NCI-H2081 treated with DMSO at 0.1 percent for 48 hours (cell line): ENCODE measurements at places on chromosomes 1 and 21.

DNA sequence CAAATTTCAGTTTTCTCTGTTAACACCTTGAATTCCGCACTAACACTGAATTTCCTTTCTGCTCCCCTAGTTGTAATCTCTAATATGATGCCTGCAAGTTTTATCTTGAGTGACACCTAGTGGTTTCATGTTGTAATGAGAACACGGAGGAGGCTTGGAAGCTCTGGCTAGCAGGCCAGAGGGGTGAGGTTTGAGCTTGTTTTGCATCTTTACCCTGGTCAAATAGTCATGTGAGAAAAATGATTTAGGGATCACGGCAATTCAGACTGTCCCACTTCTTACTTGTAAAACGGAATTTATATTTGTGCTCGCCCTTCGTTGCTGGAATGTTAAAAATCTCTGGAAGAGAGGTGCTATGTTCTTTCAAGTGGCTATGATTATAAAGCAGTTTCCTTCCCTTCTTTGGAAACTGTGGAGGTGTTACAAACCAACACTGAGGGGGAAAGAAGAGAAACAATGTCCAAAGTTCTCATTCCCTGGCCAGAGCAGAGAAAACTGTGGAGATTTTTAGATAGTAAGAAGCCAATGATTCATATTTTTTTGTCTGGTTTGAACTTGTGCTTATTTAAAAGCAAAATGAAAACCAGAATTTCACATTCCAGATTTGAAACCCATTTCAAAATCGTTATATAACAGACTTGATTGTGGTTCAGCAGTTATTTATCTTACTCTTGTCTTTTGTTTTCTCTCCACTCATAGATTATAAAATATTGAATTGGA, 5.3 kb upstream of the MROH9 start:
- DNase-seq: peak; percentile 25

GRCh38 chr1:193514397-193514796, 328.0 kb upstream of the B3GALT2 start:
- no peak for DNase-seq

GRCh38 chr1:36135796-36136195, 10.8 kb upstream of the COL8A2 start:
- no peak for DNase-seq

DNA sequence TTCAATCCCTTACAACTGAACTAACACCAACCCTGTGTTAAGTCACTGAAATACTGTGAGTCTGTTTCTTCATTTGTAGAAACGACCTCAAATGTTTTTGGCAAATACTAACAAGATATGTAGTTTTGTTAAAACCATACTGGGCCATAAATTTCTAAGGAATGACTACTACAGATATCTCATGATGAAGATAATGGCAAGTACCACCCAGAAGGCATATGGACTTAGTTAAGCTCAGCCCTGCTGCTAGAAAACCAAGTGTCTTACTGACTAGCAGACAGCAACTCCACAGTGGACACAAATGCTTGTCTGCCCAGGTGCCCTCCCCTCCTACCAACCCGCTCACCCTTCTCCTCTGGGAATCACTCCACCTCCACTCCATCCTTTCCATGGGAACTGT, 44.5 kb upstream of the BMP8B start:
- no peak for DNase-seq

DNA sequence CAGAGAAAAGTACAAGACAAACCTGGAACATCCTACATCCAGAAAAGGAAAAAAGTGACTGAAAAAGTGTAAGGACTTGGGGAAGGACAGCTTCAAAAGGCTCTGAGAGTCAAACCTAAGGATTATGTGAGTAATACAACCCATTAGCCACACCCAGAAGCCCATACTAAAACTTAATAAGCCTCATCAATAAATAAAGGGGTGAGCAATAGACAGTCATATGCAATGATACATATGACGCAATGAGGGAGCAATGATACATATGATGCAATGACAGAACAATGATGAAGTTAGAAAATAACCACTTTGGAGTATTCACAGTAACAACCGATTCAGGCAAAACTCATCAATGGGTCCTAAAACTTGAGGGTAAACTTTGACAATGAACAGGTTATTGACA, 50.1 kb downstream of the BRWD1 start:
- DNase-seq: no peak

DNA sequence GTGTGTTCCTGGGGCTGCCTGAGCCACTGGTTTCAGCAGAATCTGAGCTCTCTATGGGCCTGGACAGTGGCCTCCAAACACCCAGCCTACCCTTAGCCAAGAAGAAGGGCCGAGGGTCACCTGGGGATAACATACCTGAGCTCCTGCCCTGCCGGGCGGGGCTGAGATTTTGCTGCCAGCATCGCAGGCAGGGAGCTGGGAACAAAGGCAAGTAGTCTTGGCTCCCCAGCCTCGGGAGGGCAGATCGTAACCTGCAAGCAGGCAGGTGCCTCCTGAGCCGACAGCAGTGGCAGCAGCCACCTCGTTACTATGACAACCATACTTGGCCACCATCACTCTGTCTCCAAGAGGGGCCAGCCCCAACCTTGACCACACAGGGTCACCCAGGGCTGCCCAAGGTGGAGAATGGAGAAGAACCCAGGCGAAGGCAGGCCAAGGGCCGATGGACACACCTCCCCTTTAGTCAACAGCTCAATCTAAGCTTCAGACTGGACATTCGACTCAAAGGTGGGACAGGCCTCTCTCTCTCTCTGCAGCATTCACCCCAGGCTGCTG, 54.6 kb downstream of the TOMM20 start:
- DNase-seq: no peak

DNA sequence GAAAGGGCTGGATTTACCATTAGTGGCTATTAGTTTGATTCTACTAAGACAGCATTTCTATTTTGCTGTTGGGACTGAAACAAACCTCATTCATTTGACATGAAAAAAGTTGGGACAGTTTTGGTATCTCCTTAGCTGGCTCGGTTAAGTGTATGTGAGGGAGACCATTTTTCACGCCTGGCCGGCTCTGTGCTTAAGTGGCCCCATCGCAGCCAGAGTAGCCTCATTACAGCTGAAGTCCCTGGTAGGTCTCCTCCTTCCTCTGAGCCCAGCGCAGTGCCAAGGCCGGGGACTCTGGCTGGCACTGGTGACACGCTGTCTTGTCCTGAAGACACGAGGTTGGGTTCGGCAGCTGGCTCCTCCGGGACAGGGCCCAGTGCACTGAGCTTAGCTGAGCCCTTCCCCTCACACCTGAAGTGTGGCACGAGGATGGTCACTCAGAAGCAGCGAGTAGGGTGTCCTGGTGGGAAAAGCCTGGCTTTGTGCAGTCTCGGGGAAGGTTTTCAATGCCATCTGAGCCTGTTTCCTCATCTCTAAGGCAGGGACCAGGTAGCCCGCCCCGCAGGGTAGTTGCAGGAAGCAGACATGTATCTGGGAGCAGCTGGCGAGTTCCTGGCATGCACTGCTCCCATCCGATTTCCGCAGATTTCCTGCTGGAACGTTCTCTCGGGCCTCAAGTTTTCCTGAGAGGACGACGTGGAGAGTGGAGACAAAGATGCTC, 196.5 kb downstream of the DYRK1A start:
- no peak for DNase-seq

DNA sequence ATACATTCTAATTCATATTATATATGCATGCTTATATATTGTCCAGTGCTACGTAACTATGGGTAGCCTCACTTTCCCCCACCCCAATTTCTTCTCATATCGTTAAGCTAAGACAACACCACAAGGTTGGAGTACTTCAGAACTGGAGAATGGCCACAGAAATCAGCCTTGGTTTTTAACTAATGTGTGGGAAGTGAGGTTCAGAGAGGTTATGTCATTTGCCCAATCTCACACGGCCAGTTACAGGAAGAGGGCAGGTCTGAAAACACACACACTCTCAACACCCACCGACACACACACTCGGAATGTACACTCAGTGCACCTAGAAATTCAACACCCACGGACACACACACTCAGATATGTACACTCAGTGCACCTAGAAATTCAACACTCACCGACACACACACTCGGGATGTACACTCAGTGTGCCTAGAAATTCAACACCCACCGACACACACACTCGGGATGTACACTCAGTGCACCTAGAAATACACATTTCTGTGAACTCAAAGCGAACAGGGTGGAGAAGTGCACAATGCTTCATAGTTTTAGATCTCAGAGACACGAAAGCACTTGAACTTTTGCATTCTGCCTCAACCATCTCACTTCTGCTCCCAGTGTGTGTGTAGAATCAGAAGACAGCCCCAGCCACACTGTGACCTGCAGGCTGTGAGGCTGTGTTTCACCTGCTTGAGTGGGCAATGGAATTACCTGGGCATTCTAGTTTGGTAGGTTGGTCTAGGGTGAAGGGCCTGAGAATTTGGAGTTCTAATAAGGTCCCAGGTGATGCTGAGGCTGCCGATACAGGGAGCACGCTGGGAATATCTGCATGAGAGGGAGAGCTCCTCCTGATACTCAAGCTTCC, 170.4 kb downstream of the CLIC6 start:
- DNase-seq: no peak

GRCh38 chr1:3319874-3320245, 134.6 kb upstream of the ARHGEF16 start:
- no peak for DNase-seq

- no peak for DNase-seq
These were observed 7.6 kb upstream of the DDI2 start for GRCh38 chr1:15609631-15610030.
